ENCODE measurements at places on chromosomes 6 and 20. TPM values are rescaled to one million over a fixed set of nuclear protein-coding genes. Genes with fewer than 3 reads are reported as not detected.

Gene AIF1
- 32.6 TPM for total RNA-seq

Gene BCAS4
- total RNA-seq: 5.4 TPM

Gene CST2
- 0.75 TPM for total RNA-seq

Gene MLN
- not detected for total RNA-seq

Gene PAX1
- total RNA-seq: not detected

Gene CFB
- 56.7 TPM for total RNA-seq

Gene DNMT3B
- 1.9 TPM for total RNA-seq

Gene TNFRSF6B
- 5.9 TPM for total RNA-seq

Gene MCCD1
- total RNA-seq: not detected

Gene OR2B6
- total RNA-seq: not detected

Gene KCNK5
- 1.2 TPM for total RNA-seq

Gene ERGIC3
- 166 TPM for total RNA-seq

Gene C6orf163
- 5.6 TPM for total RNA-seq

Gene CDH4
- 0.06 TPM for total RNA-seq

Gene GPR6
- total RNA-seq: not detected

Gene SUPT3H
- 9.4 TPM for total RNA-seq

Gene BNIP5
- not detected for total RNA-seq

Gene TGM3
- not detected for total RNA-seq

Gene FNDC11
- total RNA-seq: not detected

Gene KHDRBS2
- 0.32 TPM for total RNA-seq

Gene MUC21
- total RNA-seq: not detected

Gene IL17F
- total RNA-seq: not detected

Gene ANGPT4
- 0.19 TPM for total RNA-seq

Gene KCNQ2
- total RNA-seq: not detected

Gene KHDC1L
- total RNA-seq: 0.66 TPM

Gene CRIP3
- total RNA-seq: 2.2 TPM

Gene APCDD1L
- 14.6 TPM for total RNA-seq

Gene DEF6
- total RNA-seq: 13.0 TPM

Gene POLR3F
- total RNA-seq: 7.3 TPM

Gene PLG
- not detected for total RNA-seq

Gene BTNL2
- not detected for total RNA-seq

Gene POM121L2
- total RNA-seq: not detected

Gene MAP7
- total RNA-seq: 3.3 TPM

Gene TRIM10
- not detected for total RNA-seq

Gene SAPCD1
- total RNA-seq: 2.9 TPM

Gene MCHR2
- not detected for total RNA-seq

Gene RGS17
- total RNA-seq: 3.2 TPM

Gene ZNF76
- 26.6 TPM for total RNA-seq

Gene NEURL2
- 9.9 TPM for total RNA-seq

Gene MMP24
- 0.52 TPM for total RNA-seq

Gene FAM209B
- 0.90 TPM for total RNA-seq

Gene CNBD2
- 2.0 TPM for total RNA-seq

Gene CST4
- total RNA-seq: not detected

Gene KCNK16
- not detected for total RNA-seq

Gene OXT
- total RNA-seq: not detected

Gene CTSZ
- total RNA-seq: 183 TPM

Gene GTSF1L
- total RNA-seq: not detected

Gene GJA1
- 185 TPM for total RNA-seq

Gene PRL
- total RNA-seq: not detected

Gene TNFRSF21
- total RNA-seq: 4.5 TPM

Gene GSTA3
- total RNA-seq: not detected
